ENCODE measurements at places on chromosomes 12 and 14. TPM values are rescaled to one million over a fixed set of nuclear protein-coding genes. Genes with fewer than 3 reads are reported as not detected.

Gene TAS2R9
- not detected for total RNA-seq

Gene C1S
- total RNA-seq: 1.7 TPM

- peak overlapping the region; percentile 32 for H3K27ac ChIP-seq
- peaks cover 13% of the 10 kb centered on the region for H3K4me1 ChIP-seq
- DNase-seq: peak; percentile 58
- H3K36me3 ChIP-seq: peaks cover 31% of the 10 kb centered on the region
- H3K27me3 ChIP-seq: no peaks in the 10 kb centered on the region
Measured at GRCh38 chr12:113271853-113272561, 50.7 kb downstream of the TPCN1 start.

GRCh38 chr14:96167224-96168148, 37.2 kb upstream of the BDKRB2 start:
- DNase-seq: no peak
- H3K36me3 ChIP-seq: no peaks in the 10 kb centered on the region
- H3K4me3 ChIP-seq: no peak overlapping the region
- no peaks in the 10 kb centered on the region for H3K4me1 ChIP-seq

Gene FAM90A1
- 0.27 TPM for total RNA-seq

Gene NYNRIN
- 0.05 TPM for total RNA-seq

DNA sequence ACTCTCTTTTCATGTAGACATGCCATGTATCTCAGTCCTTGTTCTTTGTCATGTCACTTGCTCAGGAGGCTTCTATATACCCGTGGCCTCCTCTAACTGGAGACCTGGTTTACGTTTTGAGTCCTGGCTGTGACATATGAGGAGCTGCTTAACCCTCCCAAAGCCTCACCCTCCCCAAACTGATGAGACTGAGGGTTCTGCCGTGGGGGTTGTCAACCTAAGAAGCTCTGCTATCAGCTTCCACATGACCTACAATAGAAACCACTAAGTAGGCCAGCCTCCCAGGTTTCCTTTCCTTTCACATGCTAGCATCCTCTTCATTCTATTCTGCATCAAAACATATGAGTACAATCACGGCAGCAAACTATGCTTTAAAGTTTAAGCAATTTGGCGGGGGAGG, 76.8 kb upstream of the WSCD2 start:
- H3K27me3 ChIP-seq: peaks cover 27% of the 10 kb centered on the region
- peaks cover under 1% of the 10 kb centered on the region for H3K4me1 ChIP-seq
- H3K36me3 ChIP-seq: no peaks in the 10 kb centered on the region
- no peak for DNase-seq
- H3K4me3 ChIP-seq: no peak overlapping the region
- H3K27ac ChIP-seq: no peak overlapping the region

DNA sequence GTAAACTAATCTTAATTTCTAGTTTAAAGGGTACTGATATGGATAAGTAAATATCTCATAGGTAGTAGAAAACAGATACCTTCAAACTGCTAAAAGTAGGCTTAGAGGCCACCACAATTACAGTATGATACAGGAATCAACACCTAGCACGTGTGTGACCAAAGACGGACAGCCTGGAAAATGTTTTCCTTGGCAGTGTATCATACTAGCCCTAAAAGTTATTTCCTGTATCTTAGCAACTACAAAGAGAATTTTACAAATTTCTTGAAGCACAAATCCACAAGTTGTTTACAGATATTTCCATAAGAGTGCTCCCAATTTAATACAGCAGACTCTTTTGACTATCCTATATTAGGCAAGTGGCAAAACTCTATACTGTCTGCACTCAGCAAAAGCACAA, 106.0 kb downstream of the ITPR2 start:
- peaks cover 63% of the 10 kb centered on the region for H3K4me1 ChIP-seq
- no peak for DNase-seq
- no peak overlapping the region for H3K27ac ChIP-seq
- H3K27me3 ChIP-seq: no peaks in the 10 kb centered on the region

GRCh38 chr12:103791350-103791920, 49.6 kb downstream of the NT5DC3 start:
- no peak overlapping the region for H3K4me3 ChIP-seq
- H3K36me3 ChIP-seq: peaks cover 15% of the 10 kb centered on the region
- no peaks in the 10 kb centered on the region for H3K27me3 ChIP-seq

Gene KRT74
- not detected for total RNA-seq

- DNase-seq: no peak
- H3K4me3 ChIP-seq: no peak overlapping the region
- H3K36me3 ChIP-seq: no peaks in the 10 kb centered on the region
- H3K4me1 ChIP-seq: no peaks in the 10 kb centered on the region
- H3K27me3 ChIP-seq: peaks cover 27% of the 10 kb centered on the region
Measured at GRCh38 chr14:24347134-24347533, 7.3 kb upstream of the RIPK3 start.

GRCh38 chr12:53454707-53455106, 2.8 kb downstream of the PCBP2 start:
- peaks cover 58% of the 10 kb centered on the region for H3K36me3 ChIP-seq
- peak overlapping the region; percentile 91 for H3K4me3 ChIP-seq
- peaks cover 50% of the 10 kb centered on the region for H3K4me1 ChIP-seq

DNA sequence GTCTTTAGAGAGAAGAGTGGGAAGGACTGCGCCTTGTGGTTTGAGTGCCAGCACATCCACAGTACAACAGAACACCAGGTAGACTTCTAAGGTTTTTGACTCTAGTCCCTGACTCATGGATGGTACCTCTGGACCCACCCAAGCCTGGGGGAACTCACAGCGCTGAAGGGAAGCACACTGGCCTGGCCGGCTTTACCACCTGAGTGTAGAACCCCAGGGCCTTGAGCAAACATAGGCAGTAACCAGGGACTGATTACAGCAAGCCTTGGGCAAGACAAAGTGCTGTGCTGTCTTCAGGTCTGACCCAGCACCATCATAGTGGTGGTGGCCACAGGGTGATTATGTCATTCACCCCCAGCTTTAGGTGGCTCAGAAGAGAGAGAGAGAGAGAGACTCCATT, 17.2 kb downstream of the EML5 start:
- no peak for DNase-seq
- H3K4me3 ChIP-seq: no peak overlapping the region
- H3K27me3 ChIP-seq: no peaks in the 10 kb centered on the region
- H3K27ac ChIP-seq: no peak overlapping the region

Gene SYNE2
- 28.1 TPM for total RNA-seq

DNA sequence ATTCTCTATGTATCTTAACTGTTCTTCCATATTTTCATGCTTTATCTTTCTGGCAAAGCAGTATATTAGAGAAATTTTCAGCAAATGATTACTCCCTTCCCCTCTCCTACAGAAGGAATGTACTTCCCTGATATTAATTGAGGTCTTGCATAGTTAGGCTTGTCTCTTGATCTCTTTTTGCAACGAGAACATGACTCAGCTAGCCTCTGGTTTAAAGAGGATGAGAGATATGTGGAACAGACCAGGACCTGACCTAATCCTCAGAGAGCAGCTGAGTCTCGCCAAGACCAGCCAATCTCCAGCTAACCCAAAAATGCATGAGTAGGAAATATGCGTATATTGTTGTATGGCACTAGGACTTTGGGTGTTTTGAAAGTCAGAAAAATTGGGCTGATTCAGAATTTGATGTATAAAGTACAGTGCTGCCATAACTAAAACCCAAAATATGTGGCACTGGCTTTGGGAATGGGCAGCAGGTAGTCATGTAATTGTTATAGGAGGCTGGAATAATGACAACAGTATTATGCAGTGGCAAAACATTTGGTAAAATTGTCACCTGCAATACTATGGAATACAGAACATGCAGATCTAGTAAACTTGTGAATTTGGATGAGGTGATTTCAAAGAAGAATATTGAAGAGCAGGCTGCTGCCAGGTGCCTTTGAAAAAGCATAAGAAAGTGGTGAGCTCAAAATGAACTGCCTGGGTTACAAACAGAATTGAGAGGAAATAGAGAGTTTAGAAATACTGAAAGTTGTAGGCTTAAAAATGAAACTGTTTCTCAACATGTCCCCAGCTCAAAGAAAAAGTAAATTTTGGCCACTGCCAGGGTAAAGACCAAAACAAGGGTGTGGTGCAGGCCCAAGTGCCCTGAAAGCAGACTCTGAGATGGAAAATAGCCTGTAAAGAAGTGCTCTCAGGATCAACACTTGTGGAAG, 9.3 kb upstream of the USP15 start:
- no peak for DNase-seq
- peak overlapping the region; percentile 86 for H3K27ac ChIP-seq
- H3K36me3 ChIP-seq: peaks cover 6% of the 10 kb centered on the region
- no peak overlapping the region for H3K4me3 ChIP-seq
- peaks cover 21% of the 10 kb centered on the region for H3K4me1 ChIP-seq

GRCh38 chr12:26318661-26319068, 123.3 kb downstream of the SSPN start:
- H3K27me3 ChIP-seq: peaks cover 4% of the 10 kb centered on the region
- peak; percentile 17 for DNase-seq
- H3K4me3 ChIP-seq: no peak overlapping the region
- peaks cover 2% of the 10 kb centered on the region for H3K36me3 ChIP-seq

DNA sequence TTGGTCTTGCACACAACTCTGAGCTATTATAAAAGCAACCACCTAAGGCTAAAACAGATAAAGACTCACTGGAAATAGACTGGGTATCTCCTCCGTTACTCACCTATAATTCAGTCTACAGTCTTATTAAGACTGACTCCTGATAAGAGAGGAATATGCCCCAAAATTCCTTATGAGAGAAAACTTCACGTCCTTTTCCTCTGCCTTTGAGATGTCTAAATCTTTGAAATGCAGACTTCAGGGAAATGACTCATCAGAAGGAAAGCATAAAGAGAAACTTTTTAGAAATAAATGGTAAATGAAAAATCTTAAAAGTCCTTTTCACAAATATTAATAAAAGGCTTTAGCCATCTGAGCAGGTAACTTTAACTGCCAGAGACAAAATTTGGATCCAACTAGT, 187.5 kb upstream of the RTL1 start:
- no peak overlapping the region for H3K4me3 ChIP-seq
- H3K27ac ChIP-seq: no peak overlapping the region
- H3K36me3 ChIP-seq: no peaks in the 10 kb centered on the region
- DNase-seq: no peak

DNA sequence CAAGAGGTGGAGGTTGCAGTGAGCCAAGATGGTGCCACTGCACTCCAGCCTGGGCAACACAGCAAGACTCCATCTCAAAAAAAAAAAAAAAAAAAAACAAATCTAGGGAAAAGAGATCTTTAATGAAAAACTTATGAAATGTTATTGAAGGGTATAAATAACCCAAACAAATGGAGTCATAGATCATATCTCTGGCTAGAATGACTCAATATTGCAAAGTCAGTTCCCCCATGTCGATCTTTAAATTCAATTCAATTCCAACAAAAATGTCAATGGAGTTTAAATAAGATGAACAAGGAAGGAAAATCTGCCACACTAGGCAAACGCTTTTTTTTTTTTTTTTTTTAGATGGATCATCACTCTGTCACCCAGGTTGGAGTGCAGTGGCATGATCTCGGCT, 78.7 kb downstream of the R3HDM2 start:
- peaks cover 18% of the 10 kb centered on the region for H3K36me3 ChIP-seq
- peaks cover 4% of the 10 kb centered on the region for H3K4me1 ChIP-seq
- DNase-seq: no peak
- no peak overlapping the region for H3K27ac ChIP-seq

Gene ENTPD5
- total RNA-seq: 11.9 TPM

GRCh38 chr12:95624589-95624988, 73.3 kb upstream of the USP44 start:
- peaks cover 3% of the 10 kb centered on the region for H3K27me3 ChIP-seq
- no peak overlapping the region for H3K4me3 ChIP-seq
- H3K36me3 ChIP-seq: no peaks in the 10 kb centered on the region
- DNase-seq: no peak

Gene AMDHD1
- total RNA-seq: 1.1 TPM

DNA sequence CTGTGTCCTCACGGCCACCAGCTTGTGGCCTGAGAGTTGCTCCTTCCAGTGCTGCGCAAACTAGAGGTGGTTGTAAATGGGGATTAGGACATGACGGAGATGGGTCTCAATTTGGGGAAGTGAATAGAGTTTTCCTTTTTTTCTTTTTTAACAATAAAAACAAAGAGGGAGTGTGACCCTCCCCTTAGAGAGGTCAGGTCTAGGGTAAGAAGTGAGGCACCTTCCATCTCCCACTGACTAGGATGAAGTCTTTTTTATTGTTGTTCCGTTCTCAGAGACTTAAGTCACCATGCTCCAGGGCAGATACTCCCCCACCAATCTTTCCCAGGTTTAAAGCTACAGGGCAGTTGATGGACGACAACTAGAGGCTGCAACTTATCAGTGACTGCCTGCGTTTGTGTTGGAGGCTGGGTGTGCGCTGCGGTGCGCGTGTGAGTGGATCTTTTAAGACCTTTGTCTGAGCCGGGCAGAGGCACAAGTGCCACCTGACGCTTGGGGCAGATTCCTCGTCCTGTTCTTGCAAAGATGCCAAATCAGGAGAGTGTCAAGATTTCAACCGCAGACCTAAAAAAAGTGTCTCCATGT, 2.1 kb upstream of the GSC start:
- no peak overlapping the region for H3K27ac ChIP-seq
- peaks cover 18% of the 10 kb centered on the region for H3K4me1 ChIP-seq
- H3K4me3 ChIP-seq: no peak overlapping the region
- H3K27me3 ChIP-seq: peaks cover 88% of the 10 kb centered on the region
- no peaks in the 10 kb centered on the region for H3K36me3 ChIP-seq

DNA sequence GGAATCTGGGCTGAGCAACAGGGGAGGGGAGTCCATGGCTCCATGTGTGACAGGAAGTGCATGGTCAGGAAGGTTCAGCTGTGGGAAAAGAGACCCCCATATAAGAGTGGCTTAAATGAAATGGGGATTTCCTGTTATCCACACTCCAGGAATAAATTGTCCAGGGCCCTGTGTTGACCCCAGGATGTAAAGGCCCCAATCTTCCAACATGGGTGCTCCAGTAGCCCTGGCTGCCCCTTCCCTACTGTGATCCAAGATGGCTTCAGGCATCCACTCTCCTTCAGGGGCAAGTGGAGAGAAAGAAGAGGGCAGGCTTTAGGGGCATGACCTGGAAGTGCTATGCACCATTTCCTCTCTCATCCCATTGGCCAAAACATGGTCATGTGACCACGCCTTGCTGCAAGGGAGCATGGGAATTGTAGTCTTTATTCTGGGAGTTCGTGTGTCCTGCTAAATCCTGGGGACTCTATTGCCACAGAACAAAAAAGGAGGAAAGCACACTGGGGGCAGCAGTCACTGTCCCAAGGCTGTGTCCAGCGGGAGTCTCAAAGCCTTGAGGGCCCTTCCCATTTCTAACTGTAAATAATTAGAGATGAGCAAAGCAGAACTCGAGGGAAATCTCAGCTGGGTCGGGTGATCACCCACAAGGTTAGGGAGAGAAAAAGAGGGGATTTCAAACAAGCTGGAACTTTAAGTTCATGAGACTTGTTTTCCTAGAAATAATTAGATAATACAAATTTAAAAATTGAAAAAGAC, 289.2 kb downstream of the ADGRD1 start:
- peaks cover 5% of the 10 kb centered on the region for H3K4me1 ChIP-seq
- peak; percentile 56 for DNase-seq
- peak overlapping the region; percentile 5 for H3K4me3 ChIP-seq
- H3K27me3 ChIP-seq: peaks cover 5% of the 10 kb centered on the region
- H3K27ac ChIP-seq: no peak overlapping the region
- no peaks in the 10 kb centered on the region for H3K36me3 ChIP-seq

- no peak for DNase-seq
- H3K4me3 ChIP-seq: no peak overlapping the region
- H3K4me1 ChIP-seq: no peaks in the 10 kb centered on the region
- no peaks in the 10 kb centered on the region for H3K27me3 ChIP-seq
- H3K27ac ChIP-seq: no peak overlapping the region
Measured at GRCh38 chr14:41663473-41663850, 56.8 kb downstream of the LRFN5 start.

Gene SRRM4
- total RNA-seq: not detected

All from activated CD8-positive, alpha-beta T cell treated with anti-CD3 and anti-CD28 coated beads for 36 hours (primary cell).